ENCODE measurements at places on chromosomes 16 and 17. TPM values are rescaled to one million over a fixed set of nuclear protein-coding genes. Genes with fewer than 3 reads are reported as not detected.

Gene HOXB7
- 31.3 TPM for total RNA-seq

Gene HOXB8
- total RNA-seq: 30.9 TPM

Gene SLC35G6
- not detected for total RNA-seq

Gene PHLPP2
- 11.2 TPM for total RNA-seq

Gene GRB7
- total RNA-seq: 2,531 TPM

Gene RPRML
- not detected for total RNA-seq

Gene APOBR
- total RNA-seq: 0.14 TPM

Gene C17orf50
- total RNA-seq: not detected

Gene HSD17B2
- total RNA-seq: 16.2 TPM

Gene TERB1
- total RNA-seq: 0.59 TPM

Gene SOX8
- total RNA-seq: 0.92 TPM

Gene EVPLL
- 1.4 TPM for total RNA-seq

Gene CDRT4
- 2.8 TPM for total RNA-seq

Gene TPSAB1
- total RNA-seq: not detected

Gene FBXW10B
- 12.6 TPM for total RNA-seq

Gene GALR2
- 0.27 TPM for total RNA-seq

Gene CACNG1
- not detected for total RNA-seq

Gene PRR29
- total RNA-seq: 0.47 TPM

Gene ORC6
- total RNA-seq: 64.9 TPM

Gene IGSF6
- not detected for total RNA-seq

Gene ARSG
- total RNA-seq: 2.4 TPM

Gene NATD1
- total RNA-seq: 1.5 TPM

Gene HASPIN
- total RNA-seq: 11.8 TPM

Gene HGS
- 167 TPM for total RNA-seq

All from Calu3 (cell line).